ENCODE measurements at places on chromosomes 1 and 21.

DNA sequence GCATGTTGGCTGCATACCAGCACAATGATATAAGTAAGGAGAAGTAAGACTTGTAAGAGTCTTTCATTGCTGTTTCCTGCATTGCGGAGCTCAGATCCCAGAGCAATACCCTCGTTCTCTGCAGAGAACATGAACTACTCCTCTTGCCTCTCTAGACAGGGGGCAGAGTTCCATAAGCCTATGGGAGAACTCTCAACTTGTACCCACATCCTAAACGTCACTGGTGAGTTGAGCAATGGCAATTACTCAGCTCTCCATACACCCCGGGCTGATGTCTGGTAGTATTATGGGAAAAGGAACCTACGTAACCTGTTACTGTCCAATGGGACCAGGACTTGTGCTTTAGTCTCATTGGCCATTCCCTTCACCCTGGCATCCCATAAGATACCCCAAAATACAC is 27.3 kb upstream of the ZNF496 start:
- no peak for DNase-seq

DNA sequence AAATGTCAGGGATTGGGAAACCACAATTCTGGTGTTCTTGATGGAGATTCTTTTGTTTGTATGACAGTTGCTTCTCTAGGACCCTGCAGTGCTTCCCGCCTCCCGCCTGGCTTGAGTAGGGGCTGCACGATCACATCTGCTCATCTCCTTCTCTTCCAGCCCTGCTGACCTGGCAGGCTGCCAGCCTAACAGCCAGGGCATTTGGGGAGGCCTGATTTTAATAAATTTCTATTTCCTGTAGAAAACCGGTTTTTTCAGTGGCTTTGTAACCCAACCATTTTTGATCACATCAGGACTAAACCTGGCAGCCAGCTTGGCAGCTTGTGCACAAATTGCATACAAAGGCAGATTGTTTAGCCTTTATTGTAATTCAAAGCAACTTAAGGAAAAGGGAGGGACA is 78.9 kb downstream of the UBE2U start:
- DNase-seq: no peak

DNA sequence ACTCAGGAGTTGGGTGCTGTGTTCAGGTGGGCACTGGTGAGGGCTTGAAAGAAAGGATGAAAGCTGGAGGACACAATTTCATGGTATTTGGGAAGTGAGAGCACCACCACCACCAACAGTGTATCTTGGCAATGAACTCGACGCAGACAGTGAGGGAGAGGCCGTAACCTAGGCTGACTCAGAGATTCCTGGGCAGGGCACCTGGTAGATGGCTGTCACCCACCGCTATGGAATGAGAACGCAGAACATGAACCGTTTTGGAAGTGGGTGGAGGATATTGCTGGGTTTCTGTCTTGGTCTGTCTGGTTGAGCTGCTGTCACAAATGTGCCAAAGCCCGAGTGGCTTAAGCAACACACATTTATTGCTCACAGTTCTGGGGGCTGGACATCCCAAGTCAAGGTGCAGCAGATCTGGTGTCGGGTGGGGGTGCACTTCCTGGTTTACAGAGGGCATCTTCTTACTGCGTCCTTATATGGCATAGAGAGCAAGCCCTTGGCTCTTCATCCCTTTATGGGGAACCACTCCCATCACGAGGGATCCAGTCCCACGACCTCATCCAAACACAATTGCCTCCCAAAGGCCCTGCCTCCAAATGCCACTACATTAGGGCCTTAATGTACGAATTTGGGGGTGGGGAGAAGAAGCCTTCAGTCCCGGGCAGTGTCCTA is 246.3 kb downstream of the SIPA1L2 start:
- no peak for DNase-seq

- no peak for DNase-seq
Observed at GRCh38 chr1:46300673-46301405, 2.6 kb downstream of the LRRC41 start.

DNA sequence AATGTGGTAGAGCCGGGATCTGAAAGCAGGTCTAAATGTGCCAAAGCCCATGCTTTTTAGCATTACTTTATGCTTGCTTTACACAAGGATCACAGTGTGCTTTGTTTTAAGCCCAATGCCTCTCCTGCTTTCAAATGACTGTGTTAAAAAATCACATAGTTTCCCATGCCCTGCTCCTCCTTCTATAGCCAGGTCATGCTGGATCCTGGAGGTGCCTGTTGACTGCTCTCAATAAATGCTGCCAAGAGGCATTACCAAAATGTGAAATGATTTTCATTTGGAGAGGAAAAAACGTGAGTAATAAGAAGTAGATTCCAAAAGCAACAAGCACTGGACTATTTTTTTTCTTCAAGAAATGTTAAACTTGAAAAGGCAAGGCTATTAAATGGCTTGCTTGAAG is 420.7 kb upstream of the USP24 start:
- DNase-seq: no peak
